ENCODE measurements at places on chromosomes 13 and 19.

- DNase-seq, result no peak
These were observed 37.5 kb upstream of the POMP start for GRCh38 chr13:28621449-28621848.

DNA sequence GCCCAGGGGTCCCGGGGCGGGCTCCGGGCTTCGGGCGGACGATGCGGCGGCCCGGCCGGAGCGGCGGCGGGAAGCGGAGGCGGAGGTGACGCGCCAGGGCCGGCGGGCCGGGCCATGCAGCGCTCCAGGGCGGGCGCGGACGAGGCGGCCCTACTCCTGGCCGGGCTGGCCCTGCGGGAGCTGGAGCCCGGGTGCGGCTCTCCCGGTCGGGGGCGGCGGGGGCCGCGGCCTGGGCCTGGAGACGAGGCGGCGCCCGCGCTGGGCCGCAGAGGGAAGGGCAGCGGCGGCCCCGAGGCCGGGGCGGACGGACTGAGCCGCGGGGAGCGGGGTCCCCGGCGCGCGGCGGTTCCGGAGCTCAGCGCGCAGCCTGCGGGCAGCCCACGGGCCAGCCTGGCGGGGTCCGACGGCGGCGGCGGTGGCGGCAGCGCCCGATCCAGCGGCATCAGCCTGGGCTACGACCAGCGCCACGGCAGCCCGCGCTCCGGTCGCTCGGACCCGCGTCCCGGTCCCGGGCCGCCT lies 362 bp downstream of the WTIP start:
- no peak for DNase-seq

GRCh38 chr19:17505223-17505622 lies 6.2 kb upstream of the PGLS start:
- no peak for DNase-seq

- no peak for DNase-seq
These were observed 588.5 kb downstream of the GPC5 start for GRCh38 chr13:91986761-91987483.

DNA sequence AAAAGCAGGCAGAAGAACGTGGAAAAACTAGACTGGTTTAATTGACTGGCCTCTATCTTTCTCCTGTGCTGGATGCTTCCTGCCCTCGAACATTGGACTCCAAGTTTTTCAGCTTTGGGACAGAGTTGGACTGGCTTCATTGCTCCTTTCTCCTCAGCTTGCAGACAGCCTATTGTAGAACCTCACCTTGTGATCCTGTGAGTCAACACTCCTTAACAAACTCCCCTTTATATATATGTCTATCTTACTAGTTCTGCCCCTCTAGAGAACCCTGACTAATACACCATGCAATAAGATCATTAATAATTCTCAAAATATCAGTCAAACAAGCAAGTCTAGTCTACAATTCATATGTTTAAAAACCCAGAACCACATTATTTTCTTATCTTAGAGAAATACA lies 662.4 kb downstream of the TBC1D4 start:
- no peak for DNase-seq

Measured in Jurkat, Clone E6-1 (cell line).